GM18507 (cell line): ENCODE measurements at places on chromosomes 16 and 17.

- no peak for DNase-seq
These were observed 137.6 kb downstream of the ITFG1 start for GRCh38 chr16:47323241-47323640.

GRCh38 chr16:54489225-54490111 lies 202.9 kb upstream of the IRX3 start:
- no peak for DNase-seq

- no peak for DNase-seq
These were observed 5.1 kb upstream of the DDX19A start for GRCh38 chr16:70341600-70341999.

- no peak for DNase-seq
These were observed 2.0 kb downstream of the GNAO1 start for GRCh38 chr16:56192986-56193945.

- no peak for DNase-seq
These were observed 10.0 kb downstream of the LITAFD start for GRCh38 chr16:8892101-8892575.
